Suppressor macrophage treated with lipopolysaccharide for 4 hours (primary cell): ENCODE measurements at places on chromosomes 1 and 21.

- no peak for DNase-seq
These were observed 298.3 kb downstream of the MATN1 start for GRCh38 chr1:30425046-30425445.

DNA sequence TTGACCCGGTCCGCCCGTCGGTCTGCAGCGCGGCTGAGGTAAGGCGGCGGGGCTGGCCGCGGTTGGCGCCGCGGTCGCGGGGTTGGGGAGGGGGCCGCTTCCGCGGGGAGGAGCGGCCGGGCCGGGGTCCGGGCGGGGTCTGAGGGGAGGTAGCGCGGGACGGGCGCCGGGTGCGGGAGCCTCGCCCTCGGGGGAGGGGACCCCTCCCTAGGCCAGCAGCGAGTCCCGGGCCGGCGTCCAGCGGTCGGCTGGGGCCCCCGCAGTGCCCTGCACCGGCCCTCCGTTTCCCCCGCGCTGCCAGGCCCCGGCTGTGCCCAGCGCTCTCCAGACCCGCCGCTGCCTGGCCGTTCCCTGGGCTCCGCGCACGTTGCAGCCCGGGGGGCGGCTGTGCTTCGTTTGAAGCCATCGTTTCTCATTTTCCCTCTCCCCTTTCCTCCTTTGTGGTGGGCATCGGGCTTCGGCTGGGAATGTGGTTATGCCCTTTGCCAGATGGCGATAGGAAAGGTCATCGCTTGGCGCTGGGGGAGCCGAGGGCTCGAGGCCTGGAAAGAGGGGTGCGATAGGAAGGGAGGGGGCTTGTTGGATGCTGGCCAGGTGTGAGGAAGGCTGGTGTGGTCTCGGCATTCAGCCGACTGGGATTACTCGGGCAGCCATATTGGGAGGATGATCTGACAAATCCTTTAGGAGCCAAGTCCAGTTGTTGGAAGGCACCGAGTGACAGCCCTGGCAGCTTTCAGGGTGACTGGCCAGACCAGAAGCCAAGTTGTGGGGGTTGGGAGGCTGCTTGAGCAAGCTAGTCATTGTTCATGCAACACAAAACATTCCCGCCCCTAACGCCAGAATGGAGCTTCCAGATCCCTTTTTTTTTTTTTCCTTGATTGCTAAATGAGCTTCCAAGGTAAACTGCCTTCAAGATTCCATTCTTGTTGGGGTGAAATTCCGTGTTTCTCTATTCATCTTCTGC, 753 bp downstream of the KIF1B start:
- DNase-seq, result peak; percentile 87

DNA sequence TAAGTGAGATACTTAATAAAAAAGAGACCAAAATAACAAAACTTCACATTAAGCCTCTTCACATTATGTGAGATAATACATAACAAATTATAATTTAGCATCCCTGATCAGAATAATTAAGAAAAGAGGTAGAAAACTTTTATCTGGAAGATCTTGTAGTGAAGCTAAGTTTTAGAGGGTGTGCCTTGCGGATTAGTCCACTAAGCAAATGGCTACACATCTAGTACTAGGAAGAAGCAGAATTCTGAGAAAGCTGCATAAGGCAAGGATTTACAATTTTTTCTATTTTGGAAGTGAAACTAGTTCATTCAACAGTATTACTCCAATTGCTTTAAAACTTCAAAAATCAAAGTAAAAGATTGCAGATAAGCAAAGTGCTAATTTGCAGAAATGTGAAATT, 3.5 kb downstream of the YOD1 start:
- DNase-seq, result no peak

- no peak for DNase-seq
These were observed 93.9 kb downstream of the ADAMTS1 start for GRCh38 chr21:26751305-26751704.

- DNase-seq, result no peak
These were observed 195.7 kb downstream of the MIS18A start for GRCh38 chr21:32083197-32083596.

DNA sequence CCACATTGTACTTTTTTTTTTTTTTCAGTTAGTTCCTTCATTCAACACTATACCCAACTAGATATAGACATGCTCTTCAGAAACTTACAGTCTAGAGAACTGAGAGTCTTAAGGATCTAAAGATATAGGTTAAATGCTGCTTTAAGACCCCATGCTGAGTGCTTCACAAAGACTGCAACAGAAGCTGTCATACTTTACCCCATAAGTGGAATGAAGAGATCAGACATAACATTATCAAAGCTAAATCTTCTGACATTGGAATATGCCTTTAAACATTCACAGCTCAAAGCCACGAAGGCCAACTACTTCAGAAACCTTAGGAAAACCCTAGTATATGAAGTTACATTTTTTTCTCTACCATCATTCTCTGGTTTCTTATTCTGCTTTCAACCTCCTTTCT, 666.4 kb downstream of the KCNT2 start:
- no peak for DNase-seq

DNA sequence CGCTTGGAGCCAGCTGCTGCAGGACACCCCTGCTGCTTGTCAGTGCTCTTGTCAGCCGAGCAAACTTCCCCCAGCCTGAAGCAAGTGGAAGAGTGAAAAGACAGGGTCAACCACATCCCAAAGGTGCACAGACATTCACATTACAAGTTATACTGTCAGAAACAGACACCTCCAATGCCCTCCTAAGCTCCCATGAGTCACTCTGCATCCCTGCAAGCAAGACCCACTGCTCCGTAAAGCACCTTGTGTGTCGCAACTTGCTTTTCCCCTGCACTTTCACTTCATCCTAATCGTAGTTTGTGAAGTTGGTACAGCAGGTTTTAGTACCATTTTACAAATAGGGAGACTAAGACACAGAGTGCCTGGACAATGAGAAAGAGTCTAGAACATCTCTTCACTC, 51.1 kb downstream of the KCNH1 start:
- DNase-seq, result no peak

GRCh38 chr1:32372149-32372756, 9.9 kb downstream of the TSSK3 start:
- peak; percentile 37 for DNase-seq

- DNase-seq, result no peak
These were observed 12.2 kb upstream of the RIPK4 start for GRCh38 chr21:41778930-41779600.

GRCh38 chr1:150973836-150974579, 627 bp downstream of the CERS2 start:
- peak; percentile 33 for DNase-seq

DNA sequence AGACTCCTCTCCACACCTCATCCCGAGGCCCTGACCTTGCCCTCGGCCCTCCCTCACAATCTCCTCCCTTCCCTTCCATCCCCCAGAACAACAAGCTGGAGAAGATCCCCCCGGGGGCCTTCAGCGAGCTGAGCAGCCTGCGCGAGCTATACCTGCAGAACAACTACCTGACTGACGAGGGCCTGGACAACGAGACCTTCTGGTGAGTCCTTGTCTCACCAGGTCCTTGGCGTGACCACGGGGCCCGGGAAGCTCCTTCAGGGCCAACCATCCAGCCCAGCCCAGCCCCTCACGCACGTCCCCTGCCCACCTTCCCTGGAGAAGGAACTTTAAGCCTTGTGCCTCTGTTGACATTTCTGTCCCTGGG, 15.6 kb downstream of the PODN start:
- DNase-seq, result no peak
